ENCODE measurements at places on chromosomes 5 and 9.

GRCh38 chr5:178476531-178476930 is 113.7 kb downstream of the COL23A1 start:
- DNase-seq, result no peak

DNA sequence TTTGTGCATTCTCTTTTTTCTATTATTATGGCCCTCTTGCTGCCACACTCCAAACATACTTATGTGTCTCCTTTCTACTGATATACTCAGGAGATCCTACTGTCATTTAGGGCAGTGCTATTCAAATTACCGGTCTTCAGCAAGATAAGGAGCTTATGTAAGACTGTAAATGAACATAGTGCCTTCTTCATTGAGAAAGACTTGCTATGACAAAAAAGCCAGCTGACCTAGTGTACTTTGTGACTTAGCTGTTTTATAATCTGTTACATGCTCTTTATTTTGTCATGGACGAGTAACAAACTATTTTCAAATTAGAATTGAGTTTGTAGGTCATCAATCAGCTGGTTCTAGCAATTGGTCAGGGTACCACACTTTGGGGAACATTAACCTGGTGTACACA is 32.8 kb downstream of the RANBP17 start:
- DNase-seq, result no peak

DNA sequence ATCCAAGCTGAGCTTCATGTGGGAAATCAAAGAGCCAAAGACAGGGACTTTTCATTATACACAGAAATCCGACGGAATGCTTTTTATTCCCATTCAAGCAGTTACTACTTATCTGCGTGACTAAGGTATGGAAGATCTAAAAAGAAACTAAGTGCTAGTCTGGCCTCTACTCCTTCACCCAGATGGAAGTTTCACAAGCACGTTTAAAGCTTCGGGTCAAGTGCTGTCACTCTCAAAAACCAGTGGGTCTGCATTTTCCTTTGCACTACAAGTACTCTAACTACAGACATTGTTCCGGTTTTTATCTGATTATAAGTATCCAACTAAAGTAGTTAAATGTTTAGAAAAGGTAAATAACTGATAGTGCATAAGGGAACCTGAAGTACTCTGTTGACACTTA is 13.7 kb upstream of the MTAP start:
- DNase-seq, result no peak

DNA sequence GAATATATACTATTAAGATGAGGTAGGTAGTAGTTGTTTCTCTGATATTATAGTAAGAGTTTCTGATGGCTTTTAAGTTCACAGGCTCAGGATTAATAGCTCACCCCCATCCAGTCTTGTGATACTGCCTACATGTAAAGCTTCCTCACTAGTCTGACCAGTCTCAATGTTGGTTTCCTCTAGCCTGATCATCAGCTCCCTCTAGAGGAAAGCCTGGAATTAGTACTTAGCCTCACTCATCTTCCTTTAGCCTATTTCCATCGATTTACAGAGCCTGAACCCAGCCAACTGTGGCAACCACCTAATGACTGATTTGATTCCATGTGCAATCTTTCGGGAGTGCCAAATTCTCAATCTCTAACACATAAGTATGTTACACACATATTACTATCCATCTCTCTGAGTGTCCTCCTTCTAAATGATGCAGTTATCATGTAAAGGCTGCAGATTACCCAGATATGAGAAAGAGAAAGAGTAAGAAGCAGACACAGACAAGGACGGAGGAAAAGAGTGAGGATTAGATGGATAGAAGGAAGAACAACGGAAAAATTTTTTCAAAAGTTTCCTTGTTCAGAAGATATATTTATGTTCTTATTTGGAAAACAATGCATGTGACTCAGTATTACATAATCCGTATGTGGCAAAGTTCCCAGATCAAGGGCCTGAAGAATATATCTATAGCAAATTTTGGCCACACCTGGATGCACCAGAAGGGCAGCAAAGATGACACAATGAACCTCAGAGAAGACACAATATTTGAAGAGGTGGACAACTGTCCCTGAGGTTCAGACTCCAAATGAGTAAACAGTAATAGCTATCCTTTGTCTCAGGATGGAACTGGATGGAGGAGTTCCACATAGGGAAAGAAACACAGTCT is 333.7 kb downstream of the ELAVL2 start:
- no peak for DNase-seq

- DNase-seq, result no peak
Observed at GRCh38 chr9:8371686-8372085, 572.1 kb upstream of the DMAC1 start.

GRCh38 chr9:127629468-127630081 is 17.5 kb downstream of the STXBP1 start:
- DNase-seq, result no peak

DNA sequence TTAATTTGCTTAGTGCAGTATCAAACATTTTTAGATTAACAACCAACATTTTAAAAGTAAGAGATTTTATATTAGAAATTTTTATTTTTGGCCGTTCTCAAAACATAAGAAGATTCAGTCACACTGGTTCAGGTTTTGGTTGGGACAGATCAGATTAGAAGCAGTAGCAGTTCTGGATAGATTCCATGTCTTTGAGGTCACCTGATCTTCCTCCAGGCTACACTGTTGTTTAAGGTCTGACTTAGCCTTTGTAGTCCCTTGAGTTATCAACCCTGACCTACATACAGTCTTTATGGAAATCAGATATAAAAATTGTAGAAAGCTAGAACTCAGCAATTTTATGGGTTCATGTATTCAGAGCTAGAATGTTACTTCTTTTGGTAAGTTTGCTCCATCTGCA is 910.0 kb upstream of the WWC1 start:
- DNase-seq, result no peak

- DNase-seq, result no peak
Observed at GRCh38 chr5:33657804-33658440, 217.2 kb downstream of the TARS1 start.

GRCh38 chr9:99779277-99779676 is 42.4 kb upstream of the NR4A3 start:
- DNase-seq, result no peak

DNA sequence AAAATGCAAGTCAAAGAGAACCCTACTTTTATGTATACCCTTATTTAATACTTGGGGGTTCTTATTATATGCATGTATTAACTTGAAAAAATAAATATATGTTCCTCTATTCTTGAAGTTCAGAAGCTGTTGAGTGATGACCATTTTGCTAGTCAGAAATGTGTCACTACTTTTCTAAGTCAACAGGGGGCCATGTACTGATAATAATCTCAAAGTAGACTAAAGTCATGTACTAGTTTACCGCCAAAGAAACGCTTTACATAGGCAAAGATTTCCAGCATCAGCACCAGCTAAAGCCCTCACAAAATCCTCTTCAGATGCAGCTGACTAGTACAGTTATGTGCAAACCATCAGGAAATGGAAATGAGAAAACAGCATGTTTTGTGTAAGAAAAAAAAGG is 5.7 kb upstream of the BHMT start:
- DNase-seq, result no peak

- DNase-seq, result no peak
Observed at GRCh38 chr5:173065155-173065554, 9.0 kb downstream of the CREBRF start.

DNA sequence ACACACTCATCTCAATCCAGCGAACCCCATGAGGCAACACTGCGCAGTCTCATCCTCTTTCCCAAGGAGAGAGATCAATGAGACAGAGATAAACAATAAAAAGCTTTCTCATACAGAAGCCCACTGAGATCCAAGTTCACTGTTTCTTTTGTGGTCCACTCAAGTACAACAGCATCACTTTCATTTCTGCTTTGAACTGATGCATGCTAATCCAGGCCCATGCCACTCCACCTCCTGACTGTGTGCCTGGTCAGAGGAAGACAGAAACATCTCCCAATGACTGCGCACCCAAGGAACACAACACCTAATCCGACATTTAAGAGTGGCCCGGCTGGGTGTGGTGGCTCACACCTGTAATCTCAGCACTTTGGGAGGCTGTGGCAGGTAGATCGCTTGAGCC is 104.0 kb downstream of the SERINC5 start:
- no peak for DNase-seq

DNA sequence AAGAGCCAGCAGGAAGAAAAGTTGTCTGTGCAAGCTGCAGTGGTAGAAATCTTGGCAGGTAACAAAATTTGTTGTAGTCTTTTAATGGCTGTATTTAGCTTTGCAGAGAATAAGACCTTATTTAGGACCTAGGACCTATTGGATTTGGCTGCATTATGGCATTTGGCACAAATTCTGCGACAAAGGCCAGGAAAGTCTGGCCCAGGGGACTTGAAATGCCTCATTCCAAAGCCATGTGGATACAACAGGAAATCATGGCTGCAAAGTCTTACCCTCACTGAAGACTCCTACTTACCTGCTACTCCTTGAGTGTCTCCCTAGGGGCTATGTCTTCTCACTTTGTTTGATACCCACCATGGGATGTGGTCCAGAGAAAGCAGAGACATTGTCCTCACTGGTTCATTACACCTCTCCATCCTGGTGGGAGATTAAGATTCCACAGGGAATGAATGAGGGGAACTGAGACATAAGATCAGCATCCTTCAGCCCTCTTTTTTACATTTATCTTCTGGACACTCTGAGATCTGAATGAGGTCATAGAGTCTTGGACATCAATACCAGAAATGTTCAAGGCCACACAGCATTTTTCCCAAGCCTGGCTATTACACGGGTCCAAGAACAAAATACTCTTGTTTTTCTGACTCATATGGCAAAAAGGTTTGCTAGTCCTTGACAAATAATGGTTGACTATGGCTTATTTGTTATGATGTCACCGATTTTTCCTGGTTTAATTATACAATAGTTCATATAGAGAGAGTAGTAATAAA is 119.4 kb downstream of the PDE8B start:
- no peak for DNase-seq

- DNase-seq, result no peak
Observed at GRCh38 chr5:73418244-73418691, 30.3 kb downstream of the FOXD1 start.

- DNase-seq, result no peak
Observed at GRCh38 chr9:110252509-110253139, 3.7 kb downstream of the TXN start.

DNA sequence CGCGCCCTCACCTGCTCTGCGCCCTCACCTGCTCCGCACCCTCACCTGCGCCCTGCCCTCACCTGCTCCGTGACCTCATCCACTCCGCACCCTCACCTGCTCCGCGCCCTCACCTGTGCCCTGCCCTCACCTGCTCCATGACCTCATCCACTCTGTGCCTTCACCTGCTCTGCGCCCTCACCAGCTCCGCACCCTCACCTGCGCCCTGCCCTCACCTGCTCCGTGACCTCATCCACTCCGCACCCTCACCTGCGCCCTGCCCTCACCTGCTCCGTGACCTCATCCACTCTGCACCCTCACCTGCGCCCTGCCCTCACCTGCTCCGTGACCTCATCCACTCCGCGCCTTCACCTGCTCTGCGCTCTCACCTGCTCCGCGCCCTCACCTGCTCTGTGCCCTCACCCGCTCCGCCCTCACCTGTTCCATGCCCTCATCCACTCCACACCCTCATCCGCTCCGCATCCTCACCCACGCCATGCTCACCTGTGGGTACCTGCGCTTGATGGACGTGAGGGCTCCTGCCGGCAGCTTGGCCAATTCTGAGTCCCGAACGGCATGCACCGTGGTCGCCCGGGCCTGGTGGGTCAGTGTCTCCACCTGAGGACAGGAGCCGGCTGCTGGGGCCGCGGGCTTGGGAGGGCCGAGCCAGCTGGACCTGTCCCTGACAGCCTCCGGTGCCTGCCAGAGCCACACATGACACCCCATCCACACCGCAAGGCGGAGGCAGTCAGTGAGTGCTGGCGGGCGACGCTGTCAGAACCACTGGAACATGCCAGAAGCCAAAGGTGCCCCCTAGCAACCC is 35.6 kb upstream of the NSMF start:
- no peak for DNase-seq

DNA sequence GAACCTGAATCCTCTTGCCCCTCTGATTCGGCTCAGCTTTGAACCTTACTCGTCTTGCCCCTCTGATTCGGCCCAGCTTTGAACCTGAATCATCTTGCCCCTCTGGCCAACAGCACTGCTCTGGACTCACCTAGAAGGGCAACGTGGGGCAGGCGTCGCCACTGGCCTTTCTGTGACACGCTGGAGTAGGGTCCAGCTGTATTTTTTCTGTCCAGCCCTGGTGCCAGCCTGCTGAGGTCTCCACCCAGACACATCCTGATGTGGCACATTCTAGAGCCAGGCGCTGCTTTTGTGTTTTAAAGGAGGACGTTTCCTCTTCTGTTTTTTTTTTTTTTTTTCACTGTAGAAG is 15.2 kb upstream of the CPEB4 start:
- no peak for DNase-seq

- DNase-seq, result no peak
Observed at GRCh38 chr5:4411664-4412063, 728.5 kb upstream of the ADAMTS16 start.

- DNase-seq, result no peak
Observed at GRCh38 chr5:161134956-161135355, 282.9 kb upstream of the ATP10B start.

DNA sequence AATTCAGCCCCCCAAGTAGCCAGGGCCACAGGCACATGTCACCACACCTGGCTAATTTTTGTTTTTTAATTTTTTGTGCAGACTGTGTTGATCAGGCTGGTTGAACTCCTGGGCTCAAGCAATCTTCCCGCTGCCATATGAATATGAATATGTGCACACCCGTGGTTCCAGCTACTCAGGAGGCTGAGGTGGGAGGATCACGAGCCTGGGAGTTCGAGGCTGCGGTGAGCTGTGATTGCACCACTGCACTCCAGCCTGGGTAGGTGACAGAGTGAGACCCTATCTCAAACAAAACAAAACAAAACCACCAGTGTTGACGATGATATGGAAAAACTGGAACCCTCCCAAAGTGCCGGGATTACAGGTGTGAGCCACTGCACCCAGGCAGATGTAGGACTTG is 32.0 kb downstream of the EHMT1 start:
- DNase-seq, result no peak

DNA sequence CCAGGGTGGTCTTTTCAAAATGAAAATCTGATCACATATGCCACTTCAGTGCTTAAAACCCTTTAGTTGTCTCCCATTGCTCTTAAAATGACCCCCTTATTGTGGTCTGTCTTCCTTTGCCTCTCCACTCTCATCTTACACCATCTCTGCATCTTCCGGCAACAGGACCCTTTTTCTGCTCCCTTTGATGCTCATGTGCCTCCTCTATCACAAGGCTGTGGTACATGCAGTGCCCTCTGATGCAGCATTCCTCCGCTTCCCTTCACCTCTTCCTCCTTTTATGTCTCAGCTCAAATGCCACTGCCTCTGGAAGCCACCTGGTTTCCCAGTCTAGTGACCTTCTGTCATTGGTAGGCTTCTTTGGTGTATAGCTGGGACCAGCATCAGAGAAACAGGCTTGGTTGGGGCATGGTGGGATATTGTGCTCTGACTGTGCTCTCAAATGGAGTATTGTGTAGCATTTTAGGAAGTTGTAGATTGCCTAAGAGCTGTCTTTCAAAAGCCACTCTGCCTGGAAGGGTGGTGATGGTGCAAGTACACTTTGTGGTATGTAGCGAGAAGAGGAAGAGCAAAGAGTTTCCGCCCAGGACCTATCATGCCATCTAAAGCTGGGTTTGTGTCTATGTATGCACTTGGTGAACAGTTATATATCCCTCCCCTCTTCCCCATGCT is 28.1 kb downstream of the ARHGAP26 start:
- DNase-seq, result no peak

Data from activated T-helper 1 cell treated with Interleukin-2 at 50 U/mL for 16 hours (primary cell).